ENCODE measurements at places on chromosomes 6 and 20.

GRCh38 chr20:63434599-63435378 lies 37.7 kb downstream of the KCNQ2 start:
- DNase-seq: no peak

- no peak for DNase-seq
These were observed 88.4 kb downstream of the OLIG3 start for GRCh38 chr6:137405806-137406205.

GRCh38 chr20:61595216-61595615 lies 343.2 kb downstream of the CDH4 start:
- no peak for DNase-seq

DNA sequence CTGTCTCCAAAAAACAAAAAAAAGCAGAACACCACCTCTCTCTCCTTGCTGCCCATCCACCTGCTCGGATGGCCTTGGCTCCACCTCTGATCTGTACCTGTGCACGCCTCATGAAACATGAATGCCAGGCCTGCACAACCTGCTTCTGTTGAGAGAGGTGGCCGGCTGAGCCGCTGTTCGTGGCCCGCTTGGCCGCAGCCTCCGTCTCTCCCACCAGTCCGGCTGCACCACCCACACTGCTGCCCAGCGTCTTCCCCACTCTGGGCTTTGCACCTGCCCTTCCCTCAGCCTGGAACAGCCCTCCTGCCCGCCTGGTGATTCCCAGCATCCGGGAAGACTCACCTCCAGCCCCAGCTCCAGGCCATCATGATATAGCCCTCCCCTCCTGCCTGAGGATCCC lies 12.2 kb upstream of the ZBTB46 start:
- DNase-seq: no peak

DNA sequence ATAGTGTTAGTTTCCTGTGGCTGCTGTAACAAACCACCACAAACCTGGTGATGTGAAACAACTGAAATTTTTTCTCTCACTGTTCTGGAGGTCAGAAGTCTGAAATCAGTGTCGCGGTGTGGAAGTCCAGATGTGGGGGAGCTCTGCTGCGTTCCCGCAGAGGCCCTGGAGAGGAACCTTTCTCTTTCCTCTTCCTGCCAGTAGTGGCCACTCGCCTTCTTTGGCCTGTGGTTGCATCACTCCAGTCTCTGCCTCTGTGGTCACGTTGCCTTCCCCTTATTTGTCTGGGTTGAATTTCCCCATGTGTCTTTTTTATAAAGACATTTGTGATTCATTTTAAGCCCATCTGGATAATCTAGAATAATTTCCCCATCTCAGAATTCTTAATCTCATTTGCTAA lies 295.5 kb upstream of the FLRT3 start:
- DNase-seq: no peak

GRCh38 chr20:22686097-22686496 lies 101.7 kb upstream of the FOXA2 start:
- no peak for DNase-seq

GRCh38 chr6:126919947-126920346 lies 198.5 kb upstream of the RSPO3 start:
- no peak for DNase-seq

GRCh38 chr20:10558635-10559187 lies 115.1 kb downstream of the JAG1 start:
- no peak for DNase-seq

- DNase-seq: no peak
These were observed 75.0 kb downstream of the MDGA1 start for GRCh38 chr6:37622646-37623071.

- DNase-seq: no peak
These were observed 731 bp upstream of the DNPH1 start for GRCh38 chr6:43229803-43230620.

GRCh38 chr20:59646487-59646886 lies 42.1 kb downstream of the PHACTR3 start:
- no peak for DNase-seq

DNA sequence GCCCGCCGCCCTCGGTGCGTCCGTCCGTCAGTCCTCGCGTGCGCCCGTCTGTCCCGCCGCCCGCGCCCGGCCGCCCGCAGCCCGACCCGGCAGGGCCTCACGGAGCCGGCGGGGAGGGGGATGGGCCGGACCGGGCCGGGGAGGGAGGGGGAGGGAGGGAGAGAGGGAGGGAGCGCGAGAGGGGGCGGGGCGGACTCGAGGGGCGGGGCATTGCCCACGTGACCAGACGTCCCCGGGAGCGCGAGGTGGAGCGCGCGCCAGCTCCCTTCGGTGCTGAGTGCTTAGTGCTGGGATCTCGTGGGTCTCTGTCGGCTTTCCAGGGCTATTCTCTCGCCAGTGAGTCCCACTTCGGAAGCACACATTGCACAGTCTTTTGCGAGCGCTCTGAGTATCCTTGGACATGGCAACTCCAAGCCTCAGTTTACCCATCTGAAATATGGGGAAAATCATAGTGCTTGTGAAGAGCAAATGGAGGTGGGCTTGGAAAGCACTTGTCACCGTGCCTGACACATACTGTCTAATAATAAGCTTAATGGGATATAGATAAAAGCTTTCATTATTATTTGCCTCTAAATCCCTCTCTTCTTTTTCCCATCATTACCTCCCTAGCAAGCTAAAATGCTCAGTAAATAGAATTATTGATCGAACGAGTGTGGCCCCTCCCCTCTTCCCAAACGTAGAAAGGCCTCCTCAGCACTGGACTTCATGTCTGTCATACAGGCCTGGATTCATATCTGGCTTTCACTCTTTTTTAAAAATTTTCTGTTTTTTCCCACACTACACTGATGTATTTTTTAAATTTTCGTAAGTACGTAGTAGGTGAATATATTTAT lies at the start of gene NCOA6:
Gene NCOA6, minus strand, starts transcription at position 122 of the 833 bp plus-strand sequence. CDS start 43,296 bp downstream, outside the sequence.
- DNase-seq: peak; percentile 77

DNA sequence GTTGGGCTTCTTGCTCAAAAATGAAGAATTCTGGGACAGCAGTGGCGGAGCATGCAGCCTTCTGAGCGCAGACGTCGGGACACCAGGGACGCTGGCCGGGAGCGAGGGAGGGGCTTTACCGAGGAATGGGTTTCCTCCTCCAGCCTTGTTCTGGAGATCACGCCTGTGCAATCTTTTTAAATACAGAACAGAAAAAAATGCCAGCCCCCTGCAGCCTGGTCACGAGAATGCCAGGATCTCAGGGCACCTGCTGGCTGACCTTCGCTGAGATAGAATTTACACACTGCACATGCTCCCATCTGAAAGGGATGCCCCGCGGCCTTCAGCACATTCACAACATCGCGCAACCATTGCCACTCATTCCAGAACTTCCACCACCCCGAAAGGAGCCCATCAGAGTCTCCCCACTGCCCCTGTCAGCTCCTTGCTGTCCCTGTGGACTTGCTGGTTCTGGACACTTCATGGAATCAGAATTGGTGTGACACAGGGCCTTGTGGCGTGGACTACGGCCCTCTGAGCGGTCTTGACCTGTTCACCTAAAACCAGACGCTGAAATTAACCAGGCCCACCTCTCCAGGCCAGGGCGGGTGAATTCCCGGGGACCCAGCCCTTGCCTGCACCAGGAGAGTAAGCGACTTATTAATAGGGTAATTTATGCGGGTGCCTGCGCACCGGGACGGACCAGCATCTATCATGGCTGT lies 20.6 kb upstream of the BHLHE23 start:
- DNase-seq: no peak

- DNase-seq: no peak
These were observed 186.1 kb downstream of the TASP1 start for GRCh38 chr20:13452470-13453124.

DNA sequence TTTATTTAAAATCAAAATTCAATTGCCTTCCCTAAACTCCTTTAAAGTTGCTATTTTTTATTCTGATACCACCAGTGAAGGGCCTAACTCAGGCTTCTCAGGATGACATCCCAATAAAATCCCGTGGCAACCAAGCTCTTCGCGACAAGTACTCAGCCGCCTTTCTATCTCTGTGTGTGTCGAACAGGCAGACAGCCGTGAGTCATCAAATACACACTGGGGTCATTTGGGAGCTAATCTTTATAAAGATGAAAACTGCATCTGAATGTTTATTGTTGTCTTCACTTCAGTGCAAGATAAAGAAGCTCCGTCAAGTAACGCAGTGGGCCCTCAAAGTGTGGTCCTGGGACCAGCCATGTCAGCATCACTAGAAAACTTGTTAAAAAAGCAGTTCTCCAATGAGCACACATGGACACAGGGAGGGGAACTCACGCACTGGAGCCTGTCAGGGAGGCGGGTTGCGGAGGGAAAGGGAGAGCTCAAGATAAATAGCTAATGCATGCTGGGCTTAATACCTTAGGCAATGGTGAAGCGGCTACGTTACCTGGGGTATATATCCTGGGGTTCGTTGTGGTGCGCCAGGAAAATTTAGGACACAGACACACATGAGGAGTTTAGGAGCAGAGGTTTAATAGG lies 119.3 kb downstream of the RNF144B start:
- no peak for DNase-seq

- no peak for DNase-seq
These were observed 47.5 kb upstream of the CDH22 start for GRCh38 chr20:46355778-46356177.

DNA sequence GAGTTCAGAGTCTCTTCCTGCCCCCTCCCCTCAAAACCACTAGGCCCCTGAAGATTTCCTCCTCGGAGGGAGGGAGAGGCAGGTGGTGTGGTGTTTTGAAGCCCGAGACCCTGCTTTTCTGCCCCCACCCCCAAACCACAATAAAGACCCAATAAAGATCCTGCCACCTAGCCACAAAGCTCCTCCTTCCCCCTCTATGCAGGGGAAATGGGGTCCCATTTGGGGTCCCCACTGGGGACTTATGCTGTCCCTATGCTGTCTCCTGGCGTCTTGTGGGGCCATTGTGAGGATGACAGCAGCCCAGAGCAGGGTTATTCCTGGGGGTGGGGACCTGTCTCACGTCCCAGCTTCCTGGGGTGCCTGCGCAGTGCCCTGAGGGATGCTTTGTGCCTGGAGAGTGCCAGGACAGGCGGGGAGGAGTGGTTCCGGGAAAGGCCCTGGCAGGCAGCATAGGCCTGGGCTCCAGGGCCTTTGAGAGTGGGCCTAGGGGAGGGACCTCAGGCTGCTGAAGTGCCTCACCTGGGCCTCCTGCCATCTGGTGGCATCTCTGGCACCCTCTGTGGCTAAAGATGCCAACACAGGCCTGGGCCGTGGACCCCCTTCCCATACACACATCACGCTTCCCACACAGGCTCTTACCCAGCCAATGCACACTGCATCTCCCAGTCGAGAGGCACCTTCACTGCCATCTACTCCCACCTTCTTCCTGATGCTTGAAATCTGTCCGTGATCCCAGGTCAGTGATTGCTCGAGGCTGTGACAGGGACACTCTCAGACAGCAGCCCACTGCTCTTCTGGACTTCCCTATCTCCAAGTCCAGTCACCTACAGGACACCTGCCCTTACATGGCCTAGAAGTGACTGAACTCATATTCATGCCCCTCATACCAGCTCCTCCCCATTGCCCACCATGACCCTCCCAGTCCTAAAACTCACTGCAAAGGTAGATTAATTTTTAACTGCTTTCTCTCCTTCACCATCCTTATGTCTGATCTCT lies 7.9 kb upstream of the ARMC12 start:
- DNase-seq: no peak

Data from NCI-H187 (cell line).